Spleen (tissue), 13 donors: ENCODE measurements at places on chromosomes 7 and 10. TPM values are rescaled to one million over a fixed set of nuclear protein-coding genes. Genes with fewer than 3 reads are reported as not detected.

The CCL24 gene
- 11.1 TPM for polyA plus RNA-seq

The RAB19 gene
- polyA plus RNA-seq, result not detected

The NOM1 gene
- polyA plus RNA-seq, result 5.7 TPM

The MIOS gene
- polyA plus RNA-seq, result 18.0 TPM

The CRYGN gene
- 0.32 TPM for polyA plus RNA-seq

The NFE2L3 gene
- 4.9 TPM for polyA plus RNA-seq

The CLRN3 gene
- polyA plus RNA-seq, result not detected

The GRM8 gene
- not detected for polyA plus RNA-seq

The DNAJC1 gene
- 10.7 TPM for polyA plus RNA-seq

The HTRA1 gene
- polyA plus RNA-seq, result 32.0 TPM

The CCDC172 gene
- polyA plus RNA-seq, result not detected

The CDH23 gene
- 2.0 TPM for polyA plus RNA-seq

The GAD2 gene
- not detected for polyA plus RNA-seq

The ZNF511 gene
- polyA plus RNA-seq, result 43.3 TPM

The PSAP gene
- 363 TPM for polyA plus RNA-seq

The ICA1 gene
- polyA plus RNA-seq, result 15.9 TPM

The SLK gene
- 9.1 TPM for polyA plus RNA-seq

The CRHR2 gene
- not detected for polyA plus RNA-seq

The FRAT1 gene
- 7.8 TPM for polyA plus RNA-seq

The ZNF394 gene
- 37.5 TPM for polyA plus RNA-seq

The MAGI2 gene
- 1.4 TPM for polyA plus RNA-seq

The COL1A2 gene
- polyA plus RNA-seq, result 39.7 TPM

The CCT6A gene
- polyA plus RNA-seq, result 139 TPM

The SORCS1 gene
- 0.67 TPM for polyA plus RNA-seq

The UPF2 gene
- 12.0 TPM for polyA plus RNA-seq

The THSD7A gene
- 0.29 TPM for polyA plus RNA-seq

The IGF2BP3 gene
- 2.2 TPM for polyA plus RNA-seq

The APBB1IP gene
- 24.9 TPM for polyA plus RNA-seq

The ELFN1 gene
- 0.70 TPM for polyA plus RNA-seq

The PALD1 gene
- 19.7 TPM for polyA plus RNA-seq
